ENCODE measurements at places on chromosomes 11 and 22.

DNA sequence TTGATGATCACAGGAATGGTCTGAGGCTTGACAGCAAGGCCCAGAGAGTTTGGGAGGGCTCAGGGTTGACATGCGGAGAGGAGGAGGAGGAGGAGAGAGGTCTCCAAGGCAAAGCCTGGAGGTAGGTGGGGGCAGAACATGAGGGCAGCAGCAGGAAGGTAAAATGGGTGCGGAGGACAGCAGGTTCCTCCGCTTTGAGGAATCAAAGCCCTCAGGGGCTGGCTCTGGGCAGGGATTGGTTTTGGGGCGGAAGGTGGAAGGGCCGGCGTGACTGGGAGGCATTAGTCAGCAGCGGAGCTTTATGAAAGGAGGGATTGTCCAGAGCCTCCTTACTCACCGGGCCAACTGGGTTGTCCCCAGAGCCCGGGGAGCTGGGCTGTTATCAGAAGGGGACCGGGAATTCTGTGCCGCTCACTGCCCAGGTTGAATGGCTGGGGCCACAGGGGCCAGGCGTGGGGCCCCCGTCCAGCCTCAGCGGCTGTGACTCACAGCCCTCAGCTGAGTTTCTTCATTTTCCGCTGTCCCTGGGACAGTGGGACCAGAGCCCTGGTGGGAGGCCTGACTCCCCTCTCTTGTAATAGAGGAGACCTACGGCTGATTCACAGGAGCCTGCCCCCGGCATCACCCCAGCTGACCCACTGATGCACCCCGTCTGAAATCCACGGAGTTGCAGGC lies 36.2 kb downstream of the LIF start:
- no peak for DNase-seq

- no peak for DNase-seq
Measured at GRCh38 chr11:121318848-121319834, 26.6 kb downstream of the SC5D start.

DNA sequence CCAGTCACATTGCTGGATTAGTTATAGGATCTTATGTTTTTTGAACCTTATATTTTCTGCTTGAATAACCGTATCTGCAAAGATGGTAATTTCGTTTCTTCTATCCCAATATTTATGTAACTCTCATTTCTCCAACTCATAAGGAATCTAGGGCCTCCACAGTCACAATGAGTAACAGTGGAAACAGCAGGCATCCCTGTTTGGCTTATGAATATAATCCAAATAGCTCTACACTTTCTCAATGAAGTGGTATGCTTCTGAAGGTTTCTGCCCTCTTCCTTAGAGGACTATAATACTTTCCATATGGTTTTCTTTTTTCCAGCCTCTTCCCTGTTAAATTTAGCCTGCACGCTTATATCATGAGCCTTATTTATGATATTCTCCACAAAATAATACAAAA lies 16.5 kb downstream of the ATP6V1E1 start:
- DNase-seq, result no peak

DNA sequence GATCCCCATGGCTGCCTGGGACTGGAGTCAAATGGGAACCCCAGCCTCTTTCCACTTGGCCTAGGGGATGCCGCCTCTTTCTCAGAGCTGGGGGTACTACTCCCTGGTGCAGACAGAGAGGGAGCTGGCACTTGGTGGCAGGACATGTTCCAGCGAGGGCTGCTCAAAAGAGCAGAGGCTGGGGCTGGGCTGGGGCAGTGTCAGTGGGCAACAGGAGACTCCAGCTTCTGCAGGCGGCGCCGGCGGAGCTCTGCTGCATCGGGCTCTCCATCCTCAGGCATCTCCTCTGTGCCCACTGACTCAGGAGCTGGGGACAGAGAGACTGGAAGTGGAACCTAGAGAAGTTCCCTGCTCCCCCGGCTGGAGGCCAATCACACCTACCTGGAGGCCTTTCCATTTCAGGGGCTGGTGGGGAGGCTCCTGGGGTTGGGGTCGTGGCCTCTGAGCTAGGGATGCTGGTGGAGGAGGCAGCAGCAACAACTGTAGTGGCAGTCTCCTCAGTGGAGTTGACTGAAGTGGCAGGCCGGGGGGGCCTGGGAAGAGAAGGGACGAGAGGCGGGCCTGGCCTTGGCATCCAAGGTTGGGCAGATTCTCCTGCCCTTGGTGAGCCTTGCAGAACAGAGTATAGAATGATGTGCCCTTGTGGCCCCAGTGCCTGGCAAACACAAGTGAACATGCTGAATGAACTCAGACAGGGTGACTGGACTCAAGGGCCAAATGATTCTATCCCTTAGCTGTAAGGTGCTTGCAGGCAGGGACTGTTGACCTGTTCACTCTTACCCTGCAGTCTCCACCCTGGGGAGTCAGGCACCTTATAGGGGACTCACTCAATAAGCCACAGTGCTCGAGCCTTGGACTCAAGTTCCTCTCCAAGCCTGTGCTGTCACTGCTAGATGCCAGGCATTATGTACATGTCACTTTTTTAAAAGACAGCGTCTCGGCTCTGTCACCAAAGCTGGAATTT lies 5.9 kb downstream of the SYVN1 start:
- DNase-seq, result no peak

DNA sequence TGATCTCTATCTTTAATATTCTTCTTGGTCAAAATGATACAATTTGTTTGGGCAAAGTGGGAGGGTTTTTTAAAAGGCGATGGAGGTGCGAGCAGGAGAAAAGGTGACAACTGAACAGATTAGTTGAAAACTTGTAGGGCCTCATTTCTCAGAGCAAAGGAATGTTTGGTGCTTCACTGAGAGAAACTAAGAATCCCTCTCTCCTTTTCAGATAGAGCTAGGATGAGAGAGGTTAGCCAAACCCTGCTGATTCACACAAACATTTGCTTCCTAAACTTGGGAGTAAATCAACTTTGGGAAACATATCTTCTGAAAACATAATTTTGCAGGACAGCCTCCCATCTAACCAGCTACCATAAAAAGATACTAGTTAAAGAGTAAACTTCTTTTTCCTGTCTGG lies 57.0 kb downstream of the PHF21A start:
- DNase-seq, result no peak

- no peak for DNase-seq
Measured at GRCh38 chr22:48517039-48518030, 1310.3 kb downstream of the BRD1 start.

DNA sequence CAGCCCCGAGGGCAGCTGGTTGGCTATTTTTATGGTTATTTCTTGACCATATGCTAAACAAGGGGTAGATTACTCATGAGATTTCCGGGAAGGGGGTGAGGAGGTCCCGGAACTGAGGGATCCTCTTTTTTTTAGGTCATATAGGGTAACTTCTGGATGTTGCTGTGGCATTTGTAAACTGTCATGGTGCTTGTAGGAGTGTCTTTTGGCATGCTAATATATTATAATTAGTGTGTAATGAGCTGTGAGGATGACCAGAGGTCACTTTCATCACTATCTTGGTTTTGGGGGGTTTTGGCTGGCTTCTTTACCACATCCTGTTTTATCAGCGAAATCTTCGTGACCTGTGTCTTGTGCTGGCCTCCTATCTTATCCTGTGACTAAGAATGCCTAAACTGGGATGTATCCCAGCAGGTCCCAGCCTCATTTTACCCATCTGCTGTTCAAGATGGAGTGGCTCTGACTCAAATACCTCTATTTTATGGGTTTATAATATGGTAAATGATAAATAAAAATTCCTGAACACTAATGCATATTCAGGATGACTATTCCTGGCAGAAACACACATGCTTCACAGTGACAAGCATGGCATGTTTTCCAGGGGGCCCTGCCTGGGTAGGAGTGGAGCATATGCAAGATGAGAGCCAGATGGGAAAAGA lies 11.2 kb downstream of the KREMEN1 start:
- no peak for DNase-seq

DNA sequence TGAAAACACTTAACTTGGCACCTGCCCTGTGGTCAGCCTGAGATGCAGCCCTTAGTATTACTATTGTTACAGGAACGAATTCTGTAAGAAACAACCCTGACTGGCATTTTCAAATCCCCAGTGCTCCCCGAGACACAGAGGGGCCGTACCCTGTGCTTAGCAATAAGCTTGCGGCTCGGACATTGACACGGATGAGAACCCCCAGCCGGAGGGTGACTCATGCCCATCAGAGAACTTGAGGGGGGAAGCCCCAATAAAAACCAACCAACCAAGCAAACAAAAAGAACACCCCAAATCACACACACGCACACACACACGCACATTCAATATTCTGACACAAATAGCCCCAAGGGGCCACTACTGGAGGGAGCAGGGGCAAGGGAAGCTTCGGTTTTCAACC lies 63.8 kb downstream of the SHISAL1 start:
- no peak for DNase-seq

GRCh38 chr22:41564563-41564962 lies 3.8 kb downstream of the CSDC2 start:
- no peak for DNase-seq

DNA sequence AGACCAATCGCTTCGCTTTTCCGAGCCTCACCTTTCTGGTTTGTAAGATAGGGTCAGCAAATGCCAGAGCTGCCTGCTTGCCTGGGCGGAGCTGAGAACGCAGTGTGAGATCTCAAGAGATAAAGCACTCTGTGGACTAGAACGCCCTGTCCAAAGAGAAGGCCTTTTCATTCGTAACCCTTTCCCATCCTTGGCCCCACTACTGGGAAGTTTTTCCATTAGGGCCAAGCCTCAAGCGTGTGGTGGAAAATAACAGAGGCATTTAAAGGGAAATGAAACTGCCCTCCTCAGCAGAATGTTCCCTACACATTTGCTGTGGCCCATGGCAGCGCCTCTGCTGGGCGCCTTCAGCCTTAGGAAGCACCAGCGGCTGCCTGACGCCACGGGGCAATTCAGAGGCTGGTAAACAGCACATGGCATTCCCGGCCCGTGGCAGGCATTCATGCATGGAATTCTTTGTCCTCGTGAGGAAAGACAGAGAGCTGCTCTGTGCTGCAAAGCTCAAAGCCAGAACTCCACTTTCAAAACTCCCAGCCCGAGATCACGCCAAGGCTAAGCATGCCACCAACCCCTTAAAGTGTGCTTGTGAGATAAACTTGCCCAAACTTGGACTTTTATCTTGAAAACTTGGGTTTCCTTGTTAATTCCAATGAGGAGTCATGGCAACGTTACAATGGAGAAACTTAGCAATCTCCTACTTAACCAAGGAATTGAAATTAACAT lies 38.1 kb downstream of the AHNAK start:
- peak; percentile 85 for DNase-seq

DNA sequence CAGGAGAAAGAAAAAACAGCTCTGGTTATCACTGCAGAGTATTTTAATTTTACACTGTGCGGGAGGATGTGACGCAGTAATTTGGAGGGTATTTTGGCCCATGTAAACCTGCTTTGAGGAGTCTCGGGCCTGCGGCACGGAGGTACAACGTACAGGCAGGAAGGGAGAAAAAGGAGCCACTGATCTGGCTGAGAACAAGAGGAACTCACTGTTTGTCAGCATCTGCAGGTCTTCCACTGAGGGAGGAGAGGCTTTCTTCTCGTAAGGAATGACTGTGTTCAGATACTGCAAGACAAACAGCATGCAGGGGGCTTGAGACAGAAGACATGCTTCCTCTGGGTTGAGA lies 44.0 kb downstream of the FEZ1 start:
- DNase-seq, result no peak

- no peak for DNase-seq
Measured at GRCh38 chr22:42742940-42743339, 22.3 kb upstream of the A4GALT start.

DNA sequence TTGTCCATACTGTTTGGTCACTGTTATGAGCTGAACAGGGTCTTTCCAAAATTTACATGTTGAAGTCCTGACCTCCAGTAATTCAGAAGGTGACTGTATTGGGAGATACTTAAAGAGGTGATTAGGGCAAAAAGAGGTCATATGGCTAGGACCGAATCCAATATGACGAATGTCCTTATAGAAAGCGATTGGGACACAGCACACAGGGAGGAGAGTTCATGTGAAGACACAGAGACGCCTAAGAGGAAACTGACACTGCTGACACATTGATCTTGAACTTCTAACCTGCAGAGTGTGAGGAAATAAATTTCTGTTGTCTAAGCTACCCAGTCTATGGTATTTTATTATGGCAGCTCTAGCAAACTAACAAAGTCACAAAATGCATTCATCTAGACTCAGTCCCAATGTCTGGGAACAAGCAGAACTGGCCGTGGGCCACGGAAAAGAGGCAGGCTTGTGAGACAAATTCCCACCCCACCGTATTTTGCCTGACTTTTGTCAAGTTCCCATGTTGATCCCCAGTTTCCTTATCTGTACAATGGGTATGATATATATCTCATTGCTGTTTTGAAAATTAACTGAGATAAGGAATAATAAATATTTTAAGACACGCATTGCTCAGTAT lies 295.0 kb downstream of the NTM start:
- no peak for DNase-seq

- DNase-seq, result no peak
Measured at GRCh38 chr11:111097191-111097590, 148.3 kb upstream of the POU2AF2 start.

DNA sequence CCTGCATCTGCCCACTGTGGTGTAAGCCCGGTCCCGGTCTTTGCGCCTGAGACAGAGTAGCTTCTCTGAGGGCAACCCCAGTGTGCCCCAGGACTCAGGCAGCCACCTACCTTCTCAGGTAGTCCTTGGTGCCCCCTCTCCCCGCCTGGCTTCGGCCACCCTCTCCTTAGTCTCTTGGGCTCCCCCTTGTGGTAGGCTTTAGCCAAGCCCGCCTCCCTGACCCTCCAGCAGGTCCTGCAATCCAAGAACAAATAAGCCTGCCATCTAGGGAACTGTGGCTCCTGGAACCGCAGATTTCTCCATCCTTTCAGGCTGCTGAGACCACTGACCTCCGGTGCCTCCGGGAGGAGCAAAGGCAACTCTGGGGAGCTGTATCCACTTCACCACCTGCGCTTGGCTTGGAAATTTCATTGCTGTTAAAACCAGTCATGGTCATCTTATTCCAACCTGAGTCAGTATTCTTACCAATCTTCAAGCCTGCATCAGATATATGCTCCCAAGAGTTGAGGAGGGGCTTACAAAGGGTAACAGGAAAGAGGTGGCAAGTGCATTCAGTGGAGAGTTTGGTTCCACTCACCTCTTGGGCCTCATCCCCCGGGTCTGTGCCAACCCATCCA lies 52.8 kb upstream of the TENM4 start:
- DNase-seq, result no peak

- DNase-seq, result peak; percentile 43
Measured at GRCh38 chr11:19499026-19499669, 213.5 kb upstream of the NAV2 start.

DNA sequence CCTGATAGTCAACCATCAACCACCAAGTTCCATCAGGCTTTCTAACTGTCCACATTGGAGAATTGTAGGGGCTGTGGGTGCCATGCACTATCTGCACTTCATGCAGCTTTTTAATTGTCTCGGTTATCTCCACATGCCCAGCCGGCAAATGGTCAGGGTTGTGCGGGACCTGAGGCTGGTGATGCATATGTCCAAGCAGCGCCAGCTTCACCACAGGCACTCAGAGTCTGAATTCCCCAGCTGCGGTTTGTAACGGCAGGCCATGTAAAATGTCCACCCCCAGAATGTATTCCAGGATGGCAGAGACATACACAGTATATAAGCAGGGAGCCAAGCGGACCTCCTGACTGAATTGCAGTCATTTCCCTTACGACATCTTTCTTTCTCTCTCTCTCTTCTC lies 435.6 kb downstream of the DYNC2H1 start:
- DNase-seq, result no peak

Measured in epithelial cell of proximal tubule (primary cell).